ENCODE measurements at places on chromosomes 2 and 18. TPM values are rescaled to one million over a fixed set of nuclear protein-coding genes. Genes with fewer than 3 reads are reported as not detected.

DNA sequence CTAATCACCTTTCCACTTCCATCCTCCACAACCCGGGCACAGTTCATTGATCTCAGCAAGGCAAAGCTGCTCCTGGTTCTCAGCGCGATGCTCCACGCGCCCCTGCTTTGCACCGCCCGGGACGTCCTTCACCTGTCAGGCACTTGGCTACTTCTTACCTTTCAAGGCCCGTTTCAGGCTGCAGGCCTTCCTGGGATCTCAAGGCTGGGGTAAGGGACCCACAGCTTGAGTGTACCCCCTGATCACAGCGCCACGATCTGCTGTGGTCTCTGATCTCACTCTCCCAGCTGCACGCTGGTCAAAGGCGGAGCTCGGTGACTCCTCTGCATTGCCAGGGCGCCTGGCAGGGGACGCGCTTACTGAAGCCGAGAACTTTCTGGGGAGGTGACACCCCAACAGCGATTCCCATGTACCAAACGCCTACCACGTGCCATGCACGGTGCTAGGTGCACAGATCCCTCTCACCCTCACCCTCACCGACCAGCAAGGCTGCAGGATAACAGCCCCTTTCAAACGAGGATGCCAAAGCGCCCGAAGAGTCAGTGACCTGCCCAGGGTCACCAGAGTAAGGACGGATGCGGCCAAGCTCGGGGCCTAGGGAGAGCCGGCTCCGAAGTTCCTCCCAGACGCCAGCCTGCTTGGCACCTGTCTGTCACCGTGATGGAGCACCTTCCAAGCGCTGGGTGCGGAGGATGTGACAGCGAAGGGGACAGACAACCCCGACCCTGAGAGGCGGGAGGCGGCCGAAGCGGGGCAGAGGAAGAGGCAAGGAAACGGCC, 818 bp downstream of the ITGB1BP1 start:
- DNase-seq, result peak; percentile 65

DNA sequence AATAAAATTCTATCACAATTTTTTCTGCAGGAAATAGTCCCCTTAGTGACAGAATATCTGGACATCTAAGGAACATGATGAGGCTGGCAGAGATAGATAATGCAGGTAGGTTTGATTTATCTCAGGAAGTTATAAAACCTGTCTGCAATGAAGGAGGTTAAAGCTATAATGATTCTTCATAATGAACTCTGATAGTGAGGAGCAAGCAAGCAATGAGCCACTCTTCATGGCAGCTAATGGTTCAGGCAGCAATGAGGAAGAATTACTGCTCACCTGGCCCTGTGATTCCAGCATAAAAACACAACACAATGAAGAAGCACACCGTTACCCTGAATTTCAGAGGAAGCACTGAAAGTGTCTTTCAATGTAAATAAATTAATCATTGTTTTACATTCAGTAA, 599.6 kb upstream of the PKDCC start:
- DNase-seq, result no peak

Gene CYS1
- total RNA-seq, result not detected

GRCh38 chr2:68741805-68742306, 7.2 kb downstream of the ARHGAP25 start:
- DNase-seq, result peak; percentile 44

Gene CTNNA2
- not detected for total RNA-seq

Gene GKN2
- total RNA-seq, result not detected

DNA sequence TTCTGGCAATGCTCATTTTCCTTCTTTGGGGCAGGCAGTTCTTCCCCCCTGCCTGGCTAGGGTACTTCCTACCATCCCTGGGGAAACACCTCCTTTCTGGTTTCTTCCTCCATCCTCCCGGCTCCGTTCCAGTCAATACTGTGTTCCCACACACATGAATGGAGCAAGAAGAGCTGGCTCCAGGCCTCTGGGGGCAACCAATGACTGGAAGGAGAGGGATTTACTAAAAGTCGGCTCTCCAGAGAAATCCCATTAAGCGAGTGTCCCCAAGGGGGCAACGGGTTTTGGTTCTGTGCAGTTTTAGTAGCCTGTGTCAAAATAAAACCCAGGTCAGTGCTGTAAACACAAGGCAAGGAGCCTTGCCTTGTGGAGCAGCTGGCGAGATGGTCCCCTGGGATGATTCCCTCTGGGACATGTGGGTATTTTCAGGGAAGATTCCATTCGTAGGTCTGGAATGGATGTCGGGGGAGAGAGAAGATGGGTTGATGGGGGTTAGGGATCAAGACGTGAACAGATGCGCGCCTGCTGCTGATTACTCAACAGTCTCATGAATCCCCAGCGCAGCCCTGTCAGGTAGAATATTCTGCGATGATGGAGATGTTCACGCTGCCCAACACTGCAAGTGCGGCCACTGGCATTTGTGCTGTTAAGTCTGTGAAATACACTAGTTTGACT, 32.0 kb downstream of the EMILIN2 start:
- no peak for DNase-seq

Gene FAM124B
- total RNA-seq, result 0.43 TPM

DNA sequence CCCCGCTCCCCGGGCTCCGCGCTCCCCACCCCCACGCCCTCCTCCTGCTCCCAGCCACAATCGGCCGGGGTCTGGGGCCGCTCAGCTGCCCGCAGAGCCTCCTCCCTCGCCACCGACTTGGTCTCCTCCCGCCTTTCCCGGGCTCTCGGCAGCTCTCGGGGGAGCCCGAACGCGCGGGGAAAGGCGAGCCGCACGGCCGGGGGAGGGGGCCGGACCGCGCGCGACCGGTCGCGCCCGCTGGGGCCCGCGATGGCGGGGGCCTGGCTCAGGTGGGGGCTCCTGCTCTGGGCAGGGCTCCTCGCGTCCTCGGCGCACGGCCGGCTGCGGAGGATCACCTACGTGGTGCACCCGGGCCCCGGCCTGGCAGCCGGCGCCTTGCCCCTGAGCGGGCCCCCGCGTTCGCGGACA, 327 bp downstream of the LTBP1 start:
- no peak for DNase-seq

Gene CIB4
- total RNA-seq, result not detected

GRCh38 chr18:68972176-68972575, 174.3 kb downstream of the CCDC102B start:
- DNase-seq, result no peak

Gene MC4R
- not detected for total RNA-seq

DNA sequence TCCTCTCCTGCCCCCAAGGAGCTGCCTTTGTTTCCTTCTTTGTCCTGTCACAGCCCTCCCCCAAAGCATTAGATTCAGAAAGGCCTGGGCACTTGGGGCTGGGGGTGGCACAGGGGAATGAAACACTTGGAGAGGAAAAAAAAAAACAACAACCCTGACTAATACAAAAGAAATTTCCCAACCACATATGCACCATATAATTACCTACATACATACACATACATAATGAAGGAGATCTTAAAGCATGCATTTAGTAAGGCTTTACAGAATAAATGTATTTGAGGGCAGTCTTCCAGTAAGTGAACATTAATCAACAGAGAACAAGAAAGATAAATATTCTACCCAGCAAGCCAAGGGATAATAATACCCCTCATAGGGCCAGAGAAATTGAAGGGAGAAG, 70.0 kb upstream of the PPP1CB start:
- no peak for DNase-seq

- DNase-seq, result no peak
Observed at GRCh38 chr18:30044496-30044895, 998.0 kb downstream of the DSC3 start.

GRCh38 chr2:74128206-74128605, 19.5 kb downstream of the BOLA3 start:
- DNase-seq, result no peak

Gene SLC8A1
- total RNA-seq, result 0.60 TPM

GRCh38 chr18:62186499-62186773, 420 bp downstream of the PIGN start:
- no peak for DNase-seq

DNA sequence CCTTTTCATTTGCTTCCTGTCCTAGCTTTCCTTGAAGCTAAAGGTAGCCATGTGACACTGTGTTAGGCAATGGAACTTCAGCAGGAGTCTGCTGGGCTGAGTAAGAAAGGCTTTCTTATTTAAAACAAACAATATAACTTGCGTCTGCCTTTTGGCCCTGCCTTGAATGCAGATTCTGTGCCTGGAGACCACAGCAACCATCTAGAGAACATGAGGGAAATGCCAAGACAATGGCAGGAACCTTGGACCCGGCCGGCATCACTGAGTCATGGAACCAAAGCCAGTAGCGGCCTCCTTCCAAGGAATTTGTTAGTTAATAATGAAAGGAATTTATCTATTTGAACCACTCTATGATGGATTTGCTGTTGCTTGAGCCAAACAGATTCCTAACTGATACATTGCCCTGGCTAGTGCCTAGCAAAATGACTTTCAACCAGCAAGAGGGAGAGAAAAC, 207.5 kb upstream of the EPHA4 start:
- no peak for DNase-seq

- no peak for DNase-seq
Observed at GRCh38 chr2:23686405-23687029, 240.4 kb downstream of the ATAD2B start.

Gene TCF23
- total RNA-seq, result not detected

Gene MATN3
- total RNA-seq, result not detected

GRCh38 chr2:189913821-189914220, 129.6 kb downstream of the PMS1 start:
- no peak for DNase-seq

DNA sequence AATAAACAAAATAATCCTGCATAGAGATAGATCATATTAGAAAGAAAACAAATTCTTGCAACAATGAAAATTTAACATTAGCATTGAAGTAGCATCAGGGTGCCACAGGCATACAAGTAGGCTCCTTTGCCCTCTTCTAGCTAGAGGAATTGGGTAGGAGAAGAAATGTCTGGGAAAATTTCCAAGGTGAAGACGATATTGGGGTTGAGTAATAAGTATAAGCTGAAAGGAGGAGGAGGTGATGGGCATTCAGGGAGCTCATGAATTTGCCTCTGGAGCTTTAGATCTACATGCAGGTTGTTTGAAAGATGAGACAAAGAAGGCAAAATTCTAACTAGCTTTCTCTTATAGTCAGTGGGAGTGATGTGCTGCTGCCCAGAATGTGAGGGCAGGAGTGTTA, 504.9 kb downstream of the CCDC85A start:
- no peak for DNase-seq

GRCh38 chr2:100924520-100925451, 77.3 kb upstream of the RPL31 start:
- DNase-seq, result peak; percentile 37

DNA sequence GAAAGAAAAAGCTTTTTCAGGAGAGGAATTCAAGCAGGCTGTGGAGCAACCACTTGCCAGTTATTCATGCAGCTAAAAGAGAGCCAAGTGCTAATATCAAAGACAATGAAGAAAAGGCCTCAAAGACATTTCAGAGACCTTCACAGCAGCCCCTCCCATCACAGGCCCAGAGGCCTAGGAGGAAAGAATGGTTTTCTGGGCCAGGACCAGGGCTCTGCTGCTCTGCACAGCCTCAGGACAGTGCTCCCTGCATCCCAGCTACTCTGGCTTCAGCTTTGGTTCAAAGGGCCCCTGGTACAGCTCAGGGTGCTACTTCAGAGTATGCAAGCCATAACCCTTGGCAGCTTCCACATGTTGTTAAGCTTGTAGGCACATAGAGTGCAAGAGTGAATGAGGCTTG, 119.5 kb downstream of the MSTN start:
- DNase-seq, result no peak

Gene G6PC2
- total RNA-seq, result not detected

DNA sequence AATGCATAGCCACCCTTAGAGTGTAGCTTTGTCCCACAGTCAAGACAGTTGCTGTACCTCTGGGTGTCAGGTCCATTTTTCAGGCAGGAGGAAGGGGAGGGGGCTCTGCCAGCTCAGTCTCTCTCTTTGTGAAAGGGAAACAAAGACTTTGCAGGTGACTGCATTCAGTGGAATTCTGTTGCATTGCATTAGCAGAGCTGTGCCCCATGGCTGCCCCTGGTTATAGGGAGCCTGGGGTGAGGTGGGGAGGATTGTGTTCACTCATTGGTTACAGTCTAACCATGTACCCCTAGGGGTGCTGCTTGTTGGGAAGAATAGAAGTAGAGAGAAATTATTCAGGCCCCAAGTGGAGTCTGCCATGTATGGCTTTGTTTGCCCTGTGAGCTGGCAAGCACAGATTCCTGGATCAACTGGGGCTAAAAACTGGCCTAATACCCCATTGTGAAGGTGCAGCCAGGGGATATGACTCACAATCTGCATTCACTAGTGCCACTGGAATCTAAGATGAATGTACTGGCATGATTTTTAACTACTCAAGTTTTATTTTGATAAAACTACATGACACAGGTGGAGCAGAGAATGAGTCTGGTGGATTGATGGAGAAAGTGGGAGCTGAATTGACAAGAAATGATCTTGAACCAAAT, 118.4 kb downstream of the SH3BP4 start:
- no peak for DNase-seq

- no peak for DNase-seq
Observed at GRCh38 chr2:217263756-217264155, 403.9 kb upstream of the TNP1 start.

- no peak for DNase-seq
Observed at GRCh38 chr2:196279541-196279940, 108.2 kb upstream of the STK17B start.

GRCh38 chr2:191895195-191895594, 48.3 kb upstream of the CAVIN2 start:
- no peak for DNase-seq

Gene CAPN13
- not detected for total RNA-seq

DNA sequence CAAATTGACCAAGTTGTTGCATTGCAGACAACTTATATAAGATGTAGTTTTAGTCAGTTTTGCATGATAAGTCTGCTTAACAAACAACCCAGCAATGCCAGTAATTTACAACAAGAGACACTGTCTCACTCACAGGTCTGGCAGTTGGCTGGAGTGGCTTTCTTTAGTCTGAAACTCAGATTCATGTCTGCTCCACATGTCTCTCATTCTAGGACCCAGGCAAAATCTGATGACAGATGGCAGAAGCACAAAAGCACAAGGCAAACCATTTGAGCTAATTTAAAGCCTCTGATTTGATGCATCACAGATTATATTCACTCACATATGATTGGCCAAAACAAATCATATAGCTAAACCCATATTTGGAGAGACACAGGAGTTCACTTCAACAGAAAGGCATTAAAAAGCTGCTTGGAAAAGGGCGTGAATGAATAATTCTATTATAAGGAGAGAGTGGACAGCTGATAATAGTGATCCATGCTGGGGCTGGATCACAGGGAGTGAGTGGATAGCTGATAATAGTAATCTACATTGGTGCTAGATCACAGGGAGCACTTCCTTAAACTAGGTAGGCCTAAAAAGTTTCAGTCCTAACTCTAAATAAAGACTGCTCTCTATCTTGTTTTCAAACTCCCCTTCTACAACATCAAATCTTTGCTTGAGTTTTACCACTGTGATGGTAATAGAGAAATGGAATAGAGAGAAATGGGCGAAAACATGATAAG, 593.2 kb upstream of the ZNF804A start:
- no peak for DNase-seq

- peak; percentile 47 for DNase-seq
Observed at GRCh38 chr2:170929686-170930050, 615 bp downstream of the GORASP2 start.

Gene DNER
- total RNA-seq, result not detected

Gene SPEG
- total RNA-seq, result 1.3 TPM

Gene MERTK
- total RNA-seq, result 0.57 TPM

Measured in activated naive CD4-positive, alpha-beta T cell treated with anti-CD3 and anti-CD28 coated beads for 36 hours (primary cell).